ENCODE measurements at places on chromosomes 5 and 9.

DNA sequence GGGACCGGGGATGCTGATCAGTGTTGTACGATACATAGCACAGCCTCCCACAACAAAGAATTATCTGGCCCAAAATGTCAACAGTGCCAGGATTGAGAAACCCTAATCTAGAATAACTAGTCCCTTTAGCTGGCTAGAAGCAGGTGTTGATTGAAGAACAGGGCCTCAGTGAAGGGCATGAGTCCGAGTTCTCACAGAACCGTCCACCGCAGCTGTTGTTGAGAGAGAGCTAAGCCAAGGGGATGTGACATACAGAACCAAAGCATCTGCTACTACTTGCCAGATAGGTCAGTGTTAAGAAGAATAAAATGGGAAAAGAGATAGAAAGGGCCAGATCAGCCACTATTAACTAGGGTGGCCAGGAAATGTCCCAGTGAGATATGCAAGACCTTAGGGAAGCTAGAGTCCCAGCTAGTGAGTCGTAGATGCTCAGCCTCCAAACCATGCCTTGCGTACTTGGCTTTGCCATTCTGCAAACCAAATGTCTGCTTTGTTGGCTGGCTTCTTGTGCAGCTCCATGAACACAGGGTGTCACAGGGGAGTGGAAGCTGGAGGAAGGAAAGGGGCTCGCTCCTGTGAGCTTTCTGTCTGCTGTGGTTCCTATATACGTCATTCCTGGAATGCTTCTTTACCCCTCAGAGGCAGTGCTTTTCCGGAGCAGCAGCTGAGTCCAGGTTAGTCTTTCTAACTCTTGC, 68.9 kb downstream of the FBXO38 start:
- no peak for DNase-seq
- H3K4me3 ChIP-seq: no peak overlapping the region
- H3K36me3 ChIP-seq: no peaks in the 10 kb centered on the region
- no peak overlapping the region for H3K27ac ChIP-seq
- H3K27me3 ChIP-seq: no peaks in the 10 kb centered on the region
- H3K4me1 ChIP-seq: no peaks in the 10 kb centered on the region

DNA sequence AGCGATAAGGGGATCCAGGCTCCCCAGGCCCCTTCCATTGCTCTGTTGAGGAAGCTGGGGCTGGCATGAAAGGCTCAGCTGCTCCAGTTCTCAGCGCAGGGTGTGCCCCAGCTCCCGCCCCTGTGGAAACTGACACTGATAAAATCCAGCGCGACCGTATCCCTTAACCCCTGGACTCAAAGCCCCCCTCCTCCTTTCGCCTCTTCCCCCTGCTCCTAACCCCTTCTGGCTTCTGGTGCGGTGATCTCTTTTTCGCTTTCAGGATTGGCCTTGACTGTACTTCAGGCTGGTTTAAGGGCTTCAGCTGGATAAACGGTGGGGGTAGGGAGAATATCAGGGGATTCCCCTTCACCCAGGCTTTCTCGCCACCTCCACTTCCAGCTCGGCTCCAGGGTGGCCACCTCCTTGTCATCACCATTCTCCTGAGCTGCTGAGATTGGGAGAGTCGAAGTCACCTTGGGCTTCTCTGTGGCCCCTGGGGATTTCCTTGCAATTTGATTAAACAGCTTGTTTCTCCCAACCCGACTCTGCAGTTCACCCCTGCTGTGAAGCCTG, 843 bp downstream of the BSPRY start:
- H3K27me3 ChIP-seq: peaks cover 45% of the 10 kb centered on the region
- H3K4me3 ChIP-seq: peak overlapping the region; percentile 72
- H3K4me1 ChIP-seq: peaks cover 18% of the 10 kb centered on the region
- H3K27ac ChIP-seq: no peak overlapping the region
- no peaks in the 10 kb centered on the region for H3K36me3 ChIP-seq
- DNase-seq: no peak

GRCh38 chr5:96790961-96791504, 16.7 kb downstream of the ERAP1 start:
- no peaks in the 10 kb centered on the region for H3K27me3 ChIP-seq
- no peak for DNase-seq
- H3K36me3 ChIP-seq: peaks cover 91% of the 10 kb centered on the region
- peak overlapping the region; percentile 75 for H3K27ac ChIP-seq
- H3K4me3 ChIP-seq: no peak overlapping the region

GRCh38 chr5:7897014-7897600, 28.2 kb downstream of the MTRR start:
- no peak for DNase-seq
- H3K36me3 ChIP-seq: peaks cover 91% of the 10 kb centered on the region

DNA sequence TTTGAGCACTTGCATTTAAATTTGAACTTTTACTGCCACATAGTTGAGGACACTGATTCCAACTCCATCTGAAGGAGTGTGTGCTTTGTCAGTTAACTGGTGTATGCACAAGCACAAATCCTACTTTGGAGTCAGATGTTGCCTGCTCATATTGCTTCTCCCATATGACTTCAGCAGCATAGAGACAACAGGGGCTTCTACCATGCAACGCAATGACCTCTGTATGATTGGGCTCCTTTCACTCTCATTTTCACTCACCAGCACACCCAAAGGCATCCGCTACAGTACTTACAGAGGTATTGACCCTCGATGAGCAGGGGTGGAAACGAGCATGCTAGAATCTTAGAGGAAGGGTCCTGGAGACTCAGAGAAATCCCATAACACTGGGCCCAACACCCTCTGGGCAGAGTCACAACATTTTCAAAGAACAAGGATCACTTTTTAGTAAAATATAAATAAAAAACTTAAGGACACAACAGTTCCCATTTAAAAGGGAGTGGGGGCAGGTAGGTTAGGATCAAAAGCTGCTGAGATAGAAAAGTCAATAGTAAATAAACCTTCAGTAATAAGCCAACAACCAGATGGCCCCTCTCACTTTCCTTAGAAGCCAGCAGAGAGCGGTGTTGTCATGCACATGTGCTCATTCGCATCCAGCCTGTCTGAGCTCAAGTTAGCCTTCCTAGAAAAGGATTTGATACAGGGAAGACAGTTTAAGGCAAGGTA, 203.8 kb downstream of the SNCAIP start:
- H3K4me3 ChIP-seq: no peak overlapping the region
- H3K27me3 ChIP-seq: peaks cover 9% of the 10 kb centered on the region
- no peaks in the 10 kb centered on the region for H3K36me3 ChIP-seq
- no peak overlapping the region for H3K27ac ChIP-seq
- DNase-seq: no peak
- H3K4me1 ChIP-seq: no peaks in the 10 kb centered on the region

- H3K27ac ChIP-seq: no peak overlapping the region
- no peaks in the 10 kb centered on the region for H3K36me3 ChIP-seq
- no peaks in the 10 kb centered on the region for H3K27me3 ChIP-seq
- no peaks in the 10 kb centered on the region for H3K4me1 ChIP-seq
- no peak for DNase-seq
Measured at GRCh38 chr9:87546704-87547103, 49.0 kb downstream of the DAPK1 start.

DNA sequence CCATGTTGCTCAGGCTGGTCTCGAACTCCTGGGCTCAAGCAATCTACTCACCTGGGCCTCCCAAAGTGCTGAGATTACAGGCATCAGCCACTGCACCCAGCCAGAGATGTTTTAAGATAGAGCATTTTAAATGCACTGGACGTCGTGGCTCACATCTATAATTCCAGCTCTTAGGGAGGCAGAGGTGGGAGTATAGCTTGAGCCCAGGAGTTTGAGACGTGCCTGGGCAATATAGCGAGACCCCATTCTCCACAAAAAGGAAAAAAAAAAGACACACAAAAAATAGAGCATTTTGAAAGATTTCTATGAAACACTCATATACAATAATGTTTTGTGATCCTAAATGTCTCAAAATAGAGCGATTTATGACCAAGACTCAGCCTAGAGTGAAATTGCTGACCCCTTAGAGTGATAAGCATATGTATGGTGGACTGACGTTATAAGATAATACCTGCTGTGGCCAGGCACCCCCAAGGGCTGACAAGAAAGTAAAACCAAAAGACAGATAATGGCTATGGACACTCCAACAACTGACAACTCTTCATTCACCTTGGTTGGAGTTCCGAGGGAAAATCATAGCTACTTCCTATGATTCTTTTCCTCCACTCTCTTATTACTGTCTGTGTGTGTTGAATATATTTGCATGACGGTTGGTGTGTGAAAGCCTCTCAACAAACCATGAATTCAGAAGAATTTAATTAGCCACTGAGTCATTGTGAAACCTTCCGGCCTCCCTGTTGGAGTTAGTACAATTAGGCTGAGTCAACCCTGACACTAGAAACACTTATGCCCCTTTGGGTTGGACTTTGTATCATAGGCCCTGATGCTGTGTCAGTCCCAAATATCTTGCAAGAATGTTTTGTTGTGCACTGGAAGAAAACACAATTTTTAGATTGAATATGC, 526.5 kb upstream of the NUDT12 start:
- no peaks in the 10 kb centered on the region for H3K4me1 ChIP-seq
- no peaks in the 10 kb centered on the region for H3K27me3 ChIP-seq
- no peak overlapping the region for H3K4me3 ChIP-seq
- H3K36me3 ChIP-seq: no peaks in the 10 kb centered on the region
- H3K27ac ChIP-seq: no peak overlapping the region

- H3K4me3 ChIP-seq: no peak overlapping the region
- no peaks in the 10 kb centered on the region for H3K36me3 ChIP-seq
- no peak for DNase-seq
- H3K27ac ChIP-seq: no peak overlapping the region
- H3K4me1 ChIP-seq: no peaks in the 10 kb centered on the region
- H3K27me3 ChIP-seq: no peaks in the 10 kb centered on the region
Measured at GRCh38 chr5:118679264-118679940, 308.9 kb downstream of the DTWD2 start.

- peaks cover 33% of the 10 kb centered on the region for H3K27me3 ChIP-seq
- no peak for DNase-seq
- H3K36me3 ChIP-seq: no peaks in the 10 kb centered on the region
- H3K4me1 ChIP-seq: peaks cover 3% of the 10 kb centered on the region
- no peak overlapping the region for H3K27ac ChIP-seq
Measured at GRCh38 chr9:88007291-88007650, 32.9 kb upstream of the CDK20 start.

DNA sequence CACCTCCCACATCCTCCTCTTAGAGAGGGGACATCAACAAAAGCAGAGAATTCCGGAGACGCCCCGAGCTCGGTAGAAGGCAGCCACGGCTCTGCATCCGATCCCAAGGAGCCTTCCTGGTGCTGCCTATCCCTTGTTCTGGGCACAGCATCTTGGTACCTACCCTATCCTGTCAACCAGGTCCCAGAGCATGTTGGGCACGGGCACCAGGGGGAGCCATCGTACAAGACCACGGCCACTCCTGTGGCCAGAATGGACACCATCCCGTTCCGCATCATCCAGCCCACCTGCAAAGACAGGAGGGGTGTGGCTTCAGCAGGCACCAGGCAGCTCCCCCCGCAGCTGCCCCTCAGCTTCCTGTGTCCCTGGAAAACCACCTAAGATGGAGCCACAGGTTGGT, 62.7 kb upstream of the ZNF354A start:
- no peak for DNase-seq
- H3K4me3 ChIP-seq: no peak overlapping the region
- no peak overlapping the region for H3K27ac ChIP-seq
- H3K27me3 ChIP-seq: peaks cover 56% of the 10 kb centered on the region
- peaks cover 5% of the 10 kb centered on the region for H3K4me1 ChIP-seq

GRCh38 chr5:14299666-14300065, 156.5 kb downstream of the TRIO start:
- no peaks in the 10 kb centered on the region for H3K4me1 ChIP-seq
- H3K36me3 ChIP-seq: no peaks in the 10 kb centered on the region
- DNase-seq: no peak
- no peak overlapping the region for H3K27ac ChIP-seq
- H3K27me3 ChIP-seq: peaks cover 16% of the 10 kb centered on the region
